ENCODE measurements at places on chromosomes 16 and 17.

GRCh38 chr16:63749276-63749675, 1372.6 kb downstream of the CDH11 start:
- no peak for DNase-seq

- DNase-seq = no peak
These were observed 40.6 kb downstream of the MYH11 start for GRCh38 chr16:15816228-15816627.

DNA sequence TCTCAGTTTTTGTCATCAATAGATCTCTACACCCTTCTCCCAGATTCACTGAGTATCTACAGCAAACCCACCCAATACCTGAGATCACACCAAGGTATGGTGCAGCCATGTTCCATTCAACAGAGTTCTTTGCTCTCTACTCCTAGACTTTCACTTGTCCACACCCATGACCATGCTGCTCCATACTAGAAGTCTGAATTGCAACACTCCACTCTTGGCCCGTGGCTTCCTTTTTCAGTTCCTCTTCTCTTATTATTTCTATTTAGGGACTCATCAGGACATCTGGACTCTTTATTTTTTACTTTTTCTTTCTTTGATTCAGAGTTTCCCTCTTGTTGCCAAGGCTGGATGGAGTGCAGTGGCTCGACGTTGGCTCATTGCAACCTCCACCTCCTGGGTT, 37.1 kb downstream of the YWHAE start:
- no peak for DNase-seq

DNA sequence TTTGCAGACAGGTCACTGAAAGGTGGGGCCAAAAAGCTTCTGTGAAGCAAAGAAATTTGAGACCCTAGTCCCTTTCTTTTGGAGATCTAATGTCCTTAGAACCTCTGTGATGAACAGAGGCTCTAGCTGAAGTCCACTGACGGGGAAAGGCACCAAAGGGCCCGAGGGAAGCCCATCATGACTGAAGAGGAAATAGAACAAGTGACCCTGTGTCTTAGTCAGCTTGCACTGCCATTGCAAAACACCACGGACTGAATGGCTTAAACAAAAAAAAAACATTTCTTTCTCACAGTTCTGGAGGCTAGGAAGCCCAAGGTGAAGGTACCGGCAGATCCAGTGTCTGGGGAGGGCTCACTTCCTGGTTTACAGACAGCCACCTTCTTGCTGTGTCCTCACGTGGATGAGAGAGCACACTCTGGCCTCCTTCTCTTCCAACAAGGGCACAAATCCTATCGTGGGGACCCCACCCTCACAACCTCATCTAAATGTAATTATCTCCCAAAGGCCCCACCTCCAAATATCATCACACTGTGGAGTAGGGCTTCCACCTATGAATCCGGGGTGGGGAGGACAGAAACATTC, 24.3 kb upstream of the ASGR2 start:
- DNase-seq = peak; percentile 55

GRCh38 chr17:73976147-73976546, 227.3 kb upstream of the RPL38 start:
- DNase-seq = no peak

DNA sequence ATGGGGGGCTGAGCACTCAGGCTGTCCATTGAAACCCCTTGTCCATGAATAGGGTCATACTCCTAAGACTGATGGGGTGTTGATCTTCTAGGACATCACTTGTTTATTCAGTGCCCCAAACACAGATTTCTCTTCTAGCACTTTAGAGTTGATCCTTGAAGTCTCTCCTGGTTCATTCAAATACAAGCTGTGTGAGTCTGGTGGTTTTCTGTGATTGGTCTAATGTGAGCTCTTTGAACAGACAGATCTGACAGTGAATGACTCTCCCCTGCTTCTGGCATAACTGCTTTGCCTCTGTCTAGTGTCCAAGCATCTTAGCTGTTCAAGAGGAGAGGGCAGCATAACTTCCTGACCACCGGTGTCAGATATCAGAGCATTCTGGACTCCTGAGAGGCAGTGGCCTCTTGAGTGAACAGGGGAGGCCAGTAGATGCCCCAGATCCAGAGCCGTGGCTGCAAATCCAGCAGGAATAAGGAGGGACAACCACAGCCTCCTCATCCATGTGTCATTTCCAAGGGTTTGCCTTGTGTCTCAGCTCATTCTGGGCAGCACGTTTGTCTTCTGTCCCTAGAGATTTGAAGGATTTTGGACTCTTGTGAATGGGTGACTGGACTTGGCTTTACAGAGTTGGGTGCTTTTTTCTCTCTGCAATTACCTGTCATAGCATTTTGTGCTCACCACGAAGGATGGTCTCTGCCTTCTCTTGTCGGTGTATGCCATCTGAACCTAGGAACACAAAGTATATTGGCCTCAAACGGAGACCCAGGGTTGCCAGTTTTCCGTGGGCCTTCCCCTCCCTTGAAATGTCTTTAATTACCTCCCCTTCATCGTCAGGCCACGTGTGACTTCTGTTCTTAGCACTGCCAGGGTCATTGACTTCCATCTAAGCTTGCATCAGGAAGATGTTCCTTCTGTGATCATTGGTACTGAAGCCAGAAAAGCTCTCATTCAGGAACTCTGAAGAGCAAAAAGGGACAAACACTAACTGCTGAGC, 13.9 kb upstream of the CLEC18C start:
- no peak for DNase-seq

DNA sequence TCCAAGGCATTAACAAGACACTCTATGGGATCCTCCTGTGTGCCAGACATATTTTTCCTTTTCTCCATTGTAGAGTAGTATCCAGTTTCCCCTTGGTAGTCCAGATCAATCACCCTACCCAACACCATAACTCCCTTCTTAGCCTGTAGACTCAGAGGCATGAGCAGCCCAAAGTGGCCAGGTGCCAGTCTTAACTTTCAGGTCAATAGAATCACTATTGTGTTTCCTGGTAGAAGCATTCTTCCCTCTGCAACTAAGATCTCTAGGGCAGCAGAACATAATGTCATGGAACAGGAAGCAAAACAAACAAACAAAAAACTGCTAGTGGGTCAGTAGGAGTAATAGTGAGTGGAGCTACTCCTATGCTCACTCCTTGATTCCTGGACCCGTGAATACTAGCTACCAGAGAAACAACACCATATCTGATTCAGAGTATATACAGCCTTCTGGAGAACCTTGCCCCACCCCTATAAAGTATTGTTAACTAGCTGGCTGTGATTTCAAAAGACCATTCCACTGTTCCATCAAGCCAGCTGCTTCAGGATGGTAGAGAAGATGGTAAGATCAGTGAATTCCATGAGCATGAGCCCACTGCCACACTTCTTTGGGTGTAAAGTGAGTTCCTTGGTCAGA, 11.2 kb upstream of the CLEC19A start:
- no peak for DNase-seq

- DNase-seq = no peak
These were observed 1.4 kb downstream of the CUEDC1 start for GRCh38 chr17:57953705-57954396.

DNA sequence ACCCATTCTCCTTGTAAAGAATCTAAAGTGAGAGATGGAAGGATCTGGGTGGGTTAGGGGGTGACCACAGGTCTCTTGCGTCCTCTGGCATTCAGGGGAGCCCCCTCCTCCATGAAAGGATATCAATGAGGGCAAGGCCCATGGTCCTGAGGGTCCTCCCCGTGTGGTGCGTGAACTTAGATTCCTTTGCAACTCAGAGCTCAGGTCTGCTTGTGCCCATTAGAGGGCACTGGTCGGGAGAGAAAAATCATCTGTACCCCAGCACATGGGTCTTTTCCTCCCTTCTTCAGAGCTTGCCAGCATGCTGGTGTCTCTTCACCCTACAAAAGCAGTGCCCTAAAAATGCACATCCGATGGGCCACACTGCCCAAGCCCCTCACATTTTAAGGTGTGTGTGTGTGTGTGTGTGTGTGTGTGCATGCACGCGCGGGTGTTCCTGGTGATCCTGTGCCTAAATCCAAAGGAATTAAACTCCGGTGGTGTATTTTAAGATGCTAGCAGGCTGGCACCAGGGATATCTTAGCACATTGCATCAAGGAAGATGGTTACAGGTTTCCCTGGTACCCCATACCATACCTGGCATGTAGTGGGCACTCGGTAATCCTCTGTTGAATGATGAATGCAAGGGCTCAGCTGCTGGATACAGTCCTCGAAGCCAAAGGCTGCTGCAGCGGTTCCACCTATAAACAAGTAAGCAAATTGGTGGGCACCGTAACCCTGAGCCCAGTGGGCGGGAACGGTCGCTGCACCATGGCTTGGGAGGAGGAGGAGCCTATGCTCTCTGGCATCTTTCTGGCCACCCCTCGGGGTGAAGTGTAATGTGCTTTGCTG, 4.7 kb downstream of the C1QTNF1 start:
- no peak for DNase-seq

DNA sequence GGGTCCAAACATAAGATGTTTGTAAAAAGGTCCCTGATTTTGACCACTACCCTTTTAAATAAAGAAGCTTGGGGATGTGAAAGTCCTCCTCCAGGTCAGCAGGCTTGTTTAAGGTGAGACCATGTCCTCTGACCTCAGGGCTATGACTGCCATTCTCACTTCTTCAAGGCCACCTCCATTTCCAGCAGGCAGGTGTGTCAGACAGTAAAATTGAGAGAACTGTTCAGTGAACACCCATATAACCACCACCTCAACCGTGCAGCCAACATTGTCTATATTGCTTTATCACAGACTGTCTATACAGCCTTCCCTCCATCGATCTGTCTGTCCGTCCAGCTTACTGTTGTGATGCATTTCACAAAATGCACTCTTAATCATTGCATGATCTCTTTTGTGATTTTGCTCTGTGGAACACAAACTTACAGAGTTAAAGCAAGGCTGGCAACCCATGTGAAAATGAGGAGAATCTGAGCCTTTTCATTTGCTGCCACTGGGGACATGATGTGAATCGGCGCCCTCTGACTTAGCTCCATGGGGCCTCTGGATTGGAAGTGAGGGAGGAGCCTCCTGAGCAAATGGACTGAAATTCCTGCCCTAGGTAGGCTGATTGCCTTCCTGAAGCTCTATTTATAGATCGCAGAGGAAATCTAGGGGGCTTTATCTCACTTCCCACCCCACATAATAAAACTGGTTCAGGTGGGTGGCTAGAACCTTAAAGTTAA, 53.8 kb downstream of the ZNRF1 start:
- DNase-seq = no peak

DNA sequence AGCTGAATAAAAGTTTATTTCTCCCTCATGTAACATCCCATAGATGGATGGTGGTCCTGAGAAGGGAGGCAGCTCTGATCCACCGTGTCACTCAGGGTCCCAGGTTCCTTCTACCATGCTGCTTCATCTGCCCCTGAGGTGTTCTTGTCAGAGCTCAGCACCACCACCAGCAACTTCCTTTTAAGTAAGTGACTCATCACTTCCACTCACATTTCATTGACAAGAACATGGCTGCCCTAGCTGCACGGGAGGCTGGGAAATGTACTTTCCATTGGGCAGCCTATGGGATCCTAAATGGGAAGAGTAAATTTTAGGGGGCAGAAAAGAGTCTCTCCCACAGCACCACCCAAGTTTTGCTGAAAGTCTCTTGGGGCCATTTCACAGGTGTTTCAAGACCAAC, 134.7 kb downstream of the USP31 start:
- DNase-seq = no peak

GRCh38 chr16:35753559-35754390, 2294.4 kb downstream of the TP53TG3F start:
- no peak for DNase-seq

DNA sequence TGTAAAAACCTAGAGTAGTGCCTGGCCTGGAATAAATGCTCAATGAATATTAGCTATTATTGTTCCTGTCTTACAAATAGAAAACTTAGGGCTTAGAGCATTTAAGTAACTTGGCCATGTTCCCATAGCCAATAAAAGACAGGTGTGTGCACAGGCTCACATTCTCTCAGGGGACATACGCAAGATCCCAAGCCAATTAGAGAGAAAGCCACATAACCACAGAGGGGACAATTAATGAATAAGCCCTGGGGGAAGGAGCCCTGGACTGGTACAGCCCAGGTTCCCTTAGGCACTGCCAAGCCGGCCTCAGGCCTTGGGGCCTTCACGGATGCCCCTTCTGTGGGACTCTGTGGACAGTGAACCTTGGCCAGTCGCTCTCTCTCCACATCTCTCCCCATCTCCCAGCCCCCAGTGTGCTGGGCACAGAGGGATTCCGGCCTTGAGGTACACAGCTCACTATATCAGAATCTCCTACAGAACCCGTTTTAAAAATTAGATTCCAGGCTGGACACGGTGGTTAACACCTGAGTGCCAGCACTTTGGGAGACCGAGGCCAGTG, 27.3 kb upstream of the ABCC12 start:
- DNase-seq = no peak

GRCh38 chr16:84754956-84755672, 55.3 kb downstream of the USP10 start:
- DNase-seq = no peak

DNA sequence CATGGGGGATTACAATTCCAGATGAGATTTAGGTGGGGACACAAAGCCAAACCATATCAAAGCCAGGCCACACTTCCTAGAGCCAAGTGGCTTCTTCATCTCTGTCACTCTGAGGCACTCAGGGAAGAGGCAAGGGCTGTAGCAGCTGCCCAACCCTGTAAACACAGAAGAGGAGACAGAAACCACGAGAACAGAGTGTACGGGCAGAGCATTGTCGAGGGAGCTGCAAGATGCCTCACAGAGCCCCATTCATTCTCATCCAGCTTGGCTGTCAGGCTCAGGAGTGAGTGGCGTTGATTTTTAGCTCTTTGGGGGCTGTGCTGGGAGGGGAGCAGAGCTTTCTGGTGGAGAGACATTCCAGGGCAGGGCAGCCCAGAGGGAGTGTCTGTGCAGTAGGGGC, 117.2 kb upstream of the SALL1 start:
- DNase-seq = no peak

DNA sequence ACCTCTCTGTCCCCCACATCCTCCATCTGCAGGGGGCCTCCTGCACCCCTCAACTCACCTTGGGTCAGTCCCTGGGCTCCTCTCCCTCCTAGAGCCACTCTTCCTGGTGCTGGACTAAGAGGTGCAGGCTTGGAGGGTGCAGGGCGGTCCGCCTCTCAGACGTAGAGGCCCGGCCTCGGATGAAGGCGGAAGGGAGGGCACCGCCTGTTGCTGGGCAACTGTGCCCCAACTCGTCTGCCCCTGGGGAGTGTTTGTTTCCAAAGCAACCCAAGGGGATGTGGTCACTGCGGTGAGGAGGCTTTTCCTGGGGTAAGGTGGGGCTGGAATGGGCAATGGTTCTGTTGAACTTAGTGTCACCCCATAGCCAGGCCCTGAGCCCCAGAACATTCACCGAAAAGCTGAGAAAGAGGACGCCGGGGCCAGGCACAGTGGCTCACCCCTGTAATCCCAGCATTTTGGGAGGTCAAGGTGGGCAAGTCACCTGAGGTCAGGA, at the start of gene C16orf54:
TSS of gene C16orf54 (minus strand) at position 138 of the 493 bp plus-strand sequence. CDS start 1,039 bp downstream, outside the sequence.
- no peak for DNase-seq

- DNase-seq = peak; percentile 43
These were observed 143.8 kb upstream of the CRHR1 start for GRCh38 chr17:45640141-45640850.

DNA sequence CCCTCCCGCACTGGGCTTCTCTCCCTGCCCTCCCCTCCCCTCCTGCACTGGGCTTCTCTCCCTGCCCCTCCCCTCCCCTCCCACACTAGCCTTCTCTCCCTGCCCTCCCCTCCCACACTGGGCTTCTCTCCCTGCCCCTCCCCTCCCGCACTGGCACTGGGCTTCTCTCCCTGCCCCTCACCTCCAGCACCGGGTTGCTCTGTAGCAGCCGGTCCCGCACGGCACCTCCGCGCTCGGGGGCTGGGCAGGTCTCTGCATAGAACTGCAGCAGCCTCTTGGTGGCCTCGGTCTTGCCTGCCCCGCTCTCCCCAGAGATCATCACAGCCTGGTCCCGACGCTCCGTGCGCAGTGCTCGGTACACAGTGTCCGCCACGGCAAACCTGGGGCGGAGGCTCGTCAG, 9.8 kb downstream of the MYO1C start:
- DNase-seq = no peak

GRCh38 chr16:84808826-84809225, 11.0 kb upstream of the CRISPLD2 start:
- no peak for DNase-seq
